ENCODE measurements at places on chromosomes 6 and 20. TPM values are rescaled to one million over a fixed set of nuclear protein-coding genes. Genes with fewer than 3 reads are reported as not detected.

The IDH3B gene
- 139 TPM for total RNA-seq

- DNase-seq: no peak
Observed at GRCh38 chr6:118719351-118720124, 68.1 kb upstream of the CEP85L start.

GRCh38 chr20:25054995-25055629 is 2.8 kb downstream of the ACSS1 start:
- no peak for DNase-seq

- no peak for DNase-seq
Observed at GRCh38 chr6:145116591-145117178, 618.6 kb downstream of the EPM2A start.

- no peak for DNase-seq
Observed at GRCh38 chr6:134734312-134734869, 215.5 kb downstream of the ALDH8A1 start.

DNA sequence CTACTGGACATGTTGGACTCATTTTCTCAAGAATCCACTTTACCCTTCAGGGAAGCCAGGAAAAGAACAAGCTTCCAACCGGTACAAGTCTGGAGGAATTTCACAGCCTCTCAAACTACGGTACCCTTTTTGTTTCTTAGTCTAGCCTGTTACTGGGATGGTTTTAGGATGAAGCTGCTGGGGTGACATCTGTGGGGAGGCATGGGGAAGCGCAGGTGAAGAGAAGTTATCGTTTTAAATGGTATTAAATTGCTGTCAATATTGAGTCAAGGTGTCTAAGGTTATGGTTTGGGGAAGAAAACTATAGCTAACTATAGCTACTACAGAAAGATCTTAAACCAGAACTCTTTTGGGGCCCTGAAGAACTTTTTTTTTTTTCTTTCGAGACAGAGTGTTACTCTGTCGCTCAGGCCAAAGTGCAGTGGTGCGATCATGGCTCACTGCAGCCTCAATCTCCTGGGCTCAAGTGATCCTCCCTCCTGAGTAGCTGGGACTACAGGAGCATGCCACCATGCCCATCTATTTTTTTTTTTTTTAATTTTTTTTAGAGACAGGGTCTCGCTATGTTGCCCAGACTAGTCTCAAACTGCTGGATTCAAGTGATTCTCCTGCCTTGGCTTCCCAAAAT is 128.7 kb downstream of the RIN2 start:
- peak; percentile 69 for DNase-seq

DNA sequence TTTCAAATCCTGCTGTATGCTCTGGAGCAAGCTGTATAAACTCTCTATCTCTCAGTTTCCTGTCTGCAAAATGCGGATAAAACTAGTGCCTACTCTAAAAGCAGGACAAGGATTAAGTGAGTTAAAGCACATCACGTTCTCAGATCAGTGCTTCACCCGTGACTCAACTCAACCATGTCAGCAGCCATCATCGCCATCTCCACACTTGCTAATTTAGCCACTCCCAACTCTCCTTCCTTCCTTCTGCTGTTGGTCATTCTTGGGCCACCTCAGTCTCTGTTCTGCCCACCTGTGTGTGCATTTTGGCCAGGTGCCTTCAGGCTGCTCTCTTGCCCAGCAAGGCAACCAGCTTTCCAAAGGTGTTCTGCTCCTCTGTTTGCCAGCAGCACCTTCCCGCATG is 260.0 kb upstream of the CDYL start:
- no peak for DNase-seq

DNA sequence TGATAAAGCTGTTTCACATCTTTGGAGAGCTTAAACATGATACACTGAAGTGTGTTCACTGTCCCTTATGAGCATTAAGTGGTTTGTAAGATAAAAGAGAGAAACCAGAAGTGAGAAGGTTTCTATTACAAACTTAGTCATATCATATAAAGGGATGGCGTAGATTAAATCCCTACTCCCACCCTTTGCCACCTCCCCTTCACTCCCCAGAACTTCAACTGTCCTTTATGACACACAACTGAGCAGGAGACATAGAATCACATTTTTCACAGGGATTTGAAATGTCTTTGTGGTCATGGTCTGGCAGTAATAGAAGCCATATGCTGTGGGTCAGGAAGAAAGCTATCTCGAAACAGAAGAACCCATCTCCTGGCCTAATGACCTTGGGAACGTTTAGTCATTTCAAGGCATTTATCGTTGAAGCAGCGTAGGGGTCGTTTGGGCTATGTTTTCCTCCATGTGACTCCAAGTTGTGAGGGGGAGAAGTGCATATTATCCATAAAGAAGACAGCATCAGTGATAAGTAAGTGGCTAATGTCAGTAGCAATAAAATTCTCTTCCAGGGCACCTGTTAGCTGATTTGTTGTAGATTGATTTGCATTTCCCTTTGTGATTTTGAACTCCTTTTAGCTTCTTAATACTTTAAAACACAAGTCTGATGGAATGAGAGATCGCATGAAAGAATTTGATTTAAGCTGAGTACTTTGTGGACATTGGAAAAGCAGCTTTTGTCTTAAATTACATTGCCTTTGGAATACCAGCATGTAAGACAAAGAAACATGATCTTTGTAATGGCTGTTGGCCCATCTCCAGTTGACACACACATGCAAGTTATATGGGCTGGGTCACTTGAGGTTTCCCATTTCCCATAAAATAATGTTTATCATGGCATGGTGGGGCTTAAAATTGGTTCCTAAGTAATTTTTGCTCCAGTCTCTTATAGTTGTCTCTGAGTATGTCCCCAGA is 501.5 kb upstream of the FLRT3 start:
- no peak for DNase-seq

Measured in HT-29 (cell line).